ENCODE measurements at places on chromosomes 1 and 21.
A peak's percentile ranks its signal among the peaks of the same experiment; 100 is the strongest.

DNA sequence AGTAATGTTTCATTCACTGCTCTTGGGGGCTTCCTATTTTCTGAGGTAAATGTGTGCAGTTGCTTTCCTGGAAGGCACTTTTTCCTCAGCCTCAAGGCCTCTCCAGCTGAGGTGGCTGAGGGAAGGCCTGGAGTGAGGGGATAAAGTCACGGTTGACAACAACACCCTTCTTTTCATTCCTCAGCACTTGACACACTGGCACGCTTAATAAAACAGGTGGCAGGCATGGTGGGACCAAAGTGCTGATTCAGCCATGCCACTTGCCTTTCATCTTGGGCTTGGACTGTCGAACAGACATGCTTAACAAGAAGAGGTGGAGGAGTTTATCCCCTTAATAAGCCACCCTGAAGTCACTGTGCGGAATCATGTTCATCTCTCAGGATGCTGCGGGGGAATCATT is 23.6 kb upstream of the GRHL3 start:
- no peak for DNase-seq

DNA sequence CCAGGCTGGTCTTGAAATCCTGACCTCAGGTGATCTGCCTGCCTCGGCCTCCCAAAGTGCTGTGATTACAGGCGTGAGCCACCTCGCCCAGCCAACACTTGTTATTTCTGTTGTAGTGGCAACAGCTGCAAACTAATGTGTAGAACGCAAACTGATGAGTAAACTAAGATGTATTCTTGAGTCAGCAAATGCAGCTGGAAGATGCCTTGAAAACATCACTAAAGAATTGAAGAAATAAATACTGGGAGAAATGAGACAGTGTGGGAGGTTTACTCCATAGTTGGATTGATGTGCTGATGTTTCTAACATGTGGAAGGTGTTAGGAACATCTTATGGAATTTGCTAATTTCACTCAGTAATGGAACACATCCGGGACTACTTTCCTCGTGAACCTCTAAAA is 61.3 kb upstream of the KCNE2 start:
- DNase-seq, result peak; percentile 49

- no peak for DNase-seq
These were observed 64.0 kb downstream of the EBNA1BP2 start for GRCh38 chr1:43108080-43108479.

GRCh38 chr1:183711165-183711682 is 58.1 kb upstream of the APOBEC4 start:
- no peak for DNase-seq

GRCh38 chr1:222643606-222643937 is 25.7 kb downstream of the MIA3 start:
- DNase-seq, result peak; percentile 30

GRCh38 chr1:40861224-40862003 is 749 bp downstream of the CITED4 start:
- DNase-seq, result peak; percentile 45

DNA sequence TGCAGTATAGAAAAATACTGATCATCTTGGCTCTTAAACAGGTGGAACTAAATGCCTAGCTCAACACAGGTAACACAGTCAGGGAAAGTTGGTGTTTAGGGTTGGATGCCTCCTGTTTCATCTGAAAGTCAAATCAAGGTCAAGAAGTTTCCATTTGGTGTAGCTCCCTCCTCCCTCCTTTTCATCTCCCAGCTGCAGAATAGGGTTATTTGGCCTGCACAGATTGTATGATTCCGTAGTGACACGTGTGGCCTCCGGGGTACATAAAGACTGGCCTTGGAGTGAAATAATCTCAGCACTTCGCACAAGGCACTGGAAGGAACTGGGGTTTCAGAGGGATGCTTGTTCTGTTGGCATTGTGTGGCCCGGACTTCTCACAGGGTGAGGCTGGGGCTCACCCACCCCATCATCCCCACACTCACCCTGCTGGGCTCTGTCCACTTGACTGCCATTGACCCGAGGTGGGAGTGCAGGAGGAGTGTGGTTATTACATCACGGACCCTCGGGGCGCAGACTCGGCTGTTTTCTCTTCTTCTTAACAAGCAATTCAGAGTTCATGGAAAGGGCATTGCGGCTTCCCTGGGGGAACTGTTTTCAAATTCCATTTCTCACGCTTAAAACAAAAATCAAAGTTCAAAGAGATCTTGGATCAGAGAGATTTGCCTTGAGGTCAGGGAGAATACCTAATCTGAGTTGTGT is 18.4 kb downstream of the IGSF5 start:
- no peak for DNase-seq

- DNase-seq, result no peak
These were observed 26.1 kb downstream of the TOR3A start for GRCh38 chr1:179107706-179108629.

DNA sequence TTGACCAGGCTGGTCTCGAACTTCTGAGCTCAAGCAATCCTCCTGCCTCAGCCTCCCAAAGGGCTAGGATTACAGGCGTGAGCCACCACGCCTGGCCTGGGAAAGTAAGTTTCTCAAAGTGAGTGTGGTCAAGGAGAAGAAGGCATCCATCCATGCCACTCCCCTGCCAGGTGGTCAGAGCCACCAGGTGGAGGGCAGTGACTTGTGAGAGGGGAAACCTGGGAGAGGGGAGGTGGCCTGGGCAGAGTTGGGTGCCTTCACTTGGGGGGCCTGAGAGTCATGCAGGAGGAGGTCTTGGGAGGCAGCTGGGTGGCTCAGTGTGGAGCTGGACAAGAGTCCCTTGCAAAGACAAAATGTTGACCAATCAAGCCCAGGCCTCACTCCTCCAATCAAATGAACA is 470.0 kb downstream of the MATN1 start:
- DNase-seq, result no peak

DNA sequence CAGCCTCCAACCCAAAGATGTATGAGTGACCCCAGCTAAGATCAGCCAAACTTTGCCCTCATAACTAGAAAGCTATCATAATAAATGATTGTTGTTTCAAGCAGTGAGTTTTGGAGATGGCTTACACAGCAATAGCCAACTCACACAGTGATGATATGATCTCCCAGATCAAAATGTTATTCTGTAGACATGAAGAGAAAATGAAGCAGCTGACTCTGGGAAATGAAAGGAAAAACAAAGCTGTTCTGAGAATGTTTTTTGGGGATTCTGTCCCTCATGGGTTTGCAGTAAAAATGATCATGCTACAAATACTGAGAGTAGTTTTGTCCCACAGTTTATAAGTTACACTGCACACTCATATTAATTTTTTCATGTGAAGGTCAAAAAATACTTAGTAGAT is 617.8 kb downstream of the MRPL39 start:
- DNase-seq, result no peak

- no peak for DNase-seq
These were observed 730.0 kb upstream of the B3GALT2 start for GRCh38 chr1:193916452-193916851.

DNA sequence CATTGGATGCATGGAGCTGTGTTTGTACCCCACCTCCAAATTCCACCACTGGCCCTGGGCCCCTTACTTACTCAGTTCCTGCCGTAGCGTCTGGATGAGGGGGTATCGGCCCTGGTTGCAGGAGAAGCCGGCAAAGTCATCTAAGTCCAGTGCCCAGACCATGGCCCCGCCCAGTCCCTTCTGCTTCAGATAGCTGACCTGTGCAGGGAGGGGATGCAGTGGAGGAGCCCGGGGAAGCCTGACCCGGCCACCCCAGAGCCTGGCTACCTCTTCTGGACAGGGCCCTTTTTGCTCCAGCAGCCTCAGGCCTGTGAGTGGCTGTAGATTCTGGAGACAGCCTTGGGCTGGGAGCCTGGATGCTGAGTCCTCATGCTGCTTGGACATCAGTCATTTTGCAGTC is 11.8 kb downstream of the CHIT1 start:
- DNase-seq, result no peak

DNA sequence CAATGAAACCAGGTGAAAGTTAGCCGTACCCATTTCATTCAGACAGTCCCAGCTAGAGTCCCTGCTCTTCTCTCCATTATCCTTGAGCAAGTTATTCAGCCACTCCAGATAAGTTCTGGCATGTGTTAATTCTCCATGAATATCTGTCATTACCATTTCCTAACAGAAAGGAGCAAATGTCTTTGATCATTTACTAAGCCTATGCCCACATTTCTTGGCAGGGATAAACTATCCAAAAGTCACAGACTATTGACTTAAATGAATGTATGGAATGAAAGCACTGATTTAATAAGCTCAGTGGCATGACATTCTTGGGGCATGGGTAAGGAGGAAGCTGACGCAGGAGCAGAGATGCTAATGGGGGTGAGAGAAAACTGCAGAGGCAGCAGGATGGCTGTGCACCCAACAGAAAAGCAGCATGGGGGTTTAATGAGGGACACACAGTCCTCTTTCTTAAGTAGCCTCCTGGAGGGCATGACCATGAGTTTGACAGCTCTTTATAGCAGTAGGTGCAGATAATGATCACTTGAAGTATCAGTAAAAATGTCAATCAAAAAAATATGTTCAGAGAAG is 17.6 kb upstream of the DHCR24 start:
- DNase-seq, result peak; percentile 68

DNA sequence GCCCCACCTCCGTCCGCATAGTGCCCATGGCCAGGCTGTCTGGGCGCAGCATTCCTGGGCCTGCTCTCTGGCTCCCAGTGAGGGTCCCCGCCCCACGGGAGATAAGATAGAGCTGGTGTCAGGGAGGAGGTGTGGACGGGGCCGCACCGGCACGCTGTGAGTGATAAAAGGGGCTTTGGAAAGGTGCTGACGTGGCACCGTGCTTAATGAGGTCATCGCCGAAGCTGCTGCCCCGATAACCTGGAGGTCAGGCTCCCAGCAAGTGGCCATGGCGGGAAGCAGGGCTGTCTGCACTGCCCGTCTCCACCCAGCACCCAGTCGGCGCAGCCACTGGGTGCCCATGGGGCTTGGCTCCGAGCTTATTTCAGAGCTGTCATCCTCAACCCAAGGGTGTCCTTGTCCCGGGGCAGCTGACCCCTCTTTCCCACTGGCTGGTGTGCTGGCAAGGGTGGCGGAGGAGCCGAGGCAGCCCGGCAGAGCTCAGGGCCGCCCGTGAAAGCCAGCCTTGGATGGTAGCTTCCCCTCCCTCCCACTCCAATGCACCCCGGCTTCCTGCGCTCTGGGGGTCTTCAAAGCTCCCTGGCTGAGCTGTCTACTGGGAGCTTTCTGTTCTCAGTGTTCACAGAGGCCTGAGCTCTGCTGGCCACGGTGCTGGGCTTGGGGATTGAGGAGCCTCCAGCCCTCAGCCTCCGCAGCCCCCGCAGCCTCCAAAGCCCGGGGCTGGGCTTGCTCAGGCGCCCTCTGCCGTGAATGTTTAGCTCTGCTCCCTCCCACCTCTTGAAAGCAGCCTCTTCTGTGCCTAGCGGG is 105.1 kb upstream of the ARHGEF16 start:
- no peak for DNase-seq

- DNase-seq, result no peak
These were observed 11.7 kb downstream of the SEMA4A start for GRCh38 chr1:156165083-156165482.

DNA sequence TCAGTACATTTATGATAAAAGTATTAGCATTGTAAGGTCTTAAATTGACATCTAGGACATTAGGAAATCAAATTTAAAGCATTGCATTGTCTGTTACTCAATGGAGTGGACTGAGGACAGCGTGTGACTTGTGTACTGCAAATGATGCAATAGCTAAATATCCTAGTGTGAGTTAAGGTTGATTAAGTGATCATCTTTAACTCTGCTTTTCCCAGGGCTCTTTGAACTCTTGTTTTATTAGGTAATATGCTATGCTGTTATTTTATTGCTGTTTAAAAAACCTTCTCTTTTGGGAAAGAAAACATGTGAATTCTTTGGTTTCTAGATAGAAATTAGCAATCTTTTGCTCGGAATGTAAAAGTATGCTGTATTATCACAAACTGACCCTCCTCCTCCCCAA is 38.6 kb downstream of the NFIA start:
- peak; percentile 6 for DNase-seq

- no peak for DNase-seq
These were observed 26.5 kb upstream of the FMO2 start for GRCh38 chr1:171158551-171158950.

GRCh38 chr1:211566431-211567025 is 12.4 kb downstream of the SLC30A1 start:
- DNase-seq, result no peak

DNA sequence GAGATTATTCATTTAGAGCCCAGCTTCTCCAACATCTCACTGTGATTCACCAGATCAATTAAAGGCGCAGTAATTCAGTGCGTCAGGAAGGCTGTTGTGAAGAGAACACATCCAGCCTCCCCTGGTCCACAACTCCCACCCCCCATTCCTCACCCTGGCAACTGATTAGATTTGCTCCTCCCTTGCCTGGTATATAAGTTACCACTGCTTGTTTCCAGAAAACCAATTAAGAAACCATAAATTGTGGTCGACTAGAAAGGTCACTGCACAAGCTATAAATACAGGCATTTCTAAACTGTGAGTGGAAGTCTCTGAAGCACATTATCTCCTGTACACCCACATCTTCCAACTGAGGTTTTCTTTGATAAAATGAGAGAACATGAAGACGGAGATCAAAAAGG is 41.9 kb downstream of the FAM163A start:
- DNase-seq, result no peak

DNA sequence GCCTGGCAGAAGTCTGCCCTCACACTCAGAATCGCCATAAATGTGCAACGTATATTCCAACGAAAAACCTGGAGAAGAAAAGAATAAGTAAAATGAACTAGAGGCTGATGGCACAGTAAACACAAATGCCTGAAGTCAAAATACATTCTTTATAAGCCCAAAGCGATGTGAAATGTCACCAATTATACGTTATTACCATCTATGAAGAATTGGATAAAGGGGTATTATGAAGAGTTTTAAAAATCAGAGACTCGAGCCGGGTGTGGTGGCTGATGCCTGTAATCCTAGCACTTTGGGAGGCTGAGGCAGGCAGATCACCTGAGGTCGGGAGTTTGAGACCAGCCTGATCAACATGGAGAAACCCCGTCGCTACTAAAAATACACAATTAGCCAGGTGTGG is 18.6 kb downstream of the PTP4A2 start:
- DNase-seq, result no peak

DNA sequence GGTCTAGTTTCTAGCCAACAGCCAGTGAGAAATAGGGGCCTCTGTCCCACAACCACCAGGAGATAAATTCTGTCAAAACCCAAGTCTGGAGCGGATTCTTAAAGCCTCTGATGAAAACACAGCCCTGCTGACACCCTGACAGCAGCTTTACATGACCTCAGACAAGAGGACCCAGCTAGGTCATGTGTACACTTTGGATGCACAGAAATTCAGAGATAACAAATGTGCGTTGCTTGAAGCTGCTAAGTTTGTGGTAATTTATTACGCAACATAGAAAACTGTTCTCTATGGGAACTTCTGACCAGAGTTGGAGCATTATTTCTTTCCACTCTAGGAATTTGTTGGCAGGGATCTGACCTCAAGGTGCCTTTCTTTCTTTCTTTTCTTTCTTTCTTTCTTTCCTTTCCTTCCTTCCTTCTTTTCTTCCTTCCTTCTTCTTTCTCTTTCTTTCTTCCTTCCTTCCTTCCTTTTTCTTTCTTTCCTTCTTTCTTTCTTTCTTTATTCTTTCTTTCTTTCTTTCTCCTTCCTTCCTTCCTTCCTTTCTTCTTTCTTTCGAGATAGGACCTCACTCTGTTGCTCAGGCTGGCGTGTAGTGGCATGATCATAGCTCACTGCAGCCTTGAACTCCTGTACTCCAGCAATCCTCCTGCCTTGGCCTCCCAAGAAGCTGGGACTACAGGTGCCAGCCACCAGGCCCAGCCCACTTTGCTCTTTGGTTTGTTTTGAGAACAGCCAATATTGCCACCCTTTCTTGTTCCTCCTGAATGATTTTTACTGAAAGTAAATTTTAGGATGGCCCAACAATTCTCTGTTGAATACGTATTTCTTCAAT is 14.9 kb upstream of the HMGCS2 start:
- DNase-seq, result no peak

GRCh38 chr1:74818661-74819456 is 85.9 kb downstream of the TYW3 start:
- DNase-seq, result no peak

GRCh38 chr1:74822851-74823401 is 90.0 kb downstream of the TYW3 start:
- no peak for DNase-seq

Data from AG08395 (cell line).